ENCODE measurements at places on chromosomes 5 and 9.

DNA sequence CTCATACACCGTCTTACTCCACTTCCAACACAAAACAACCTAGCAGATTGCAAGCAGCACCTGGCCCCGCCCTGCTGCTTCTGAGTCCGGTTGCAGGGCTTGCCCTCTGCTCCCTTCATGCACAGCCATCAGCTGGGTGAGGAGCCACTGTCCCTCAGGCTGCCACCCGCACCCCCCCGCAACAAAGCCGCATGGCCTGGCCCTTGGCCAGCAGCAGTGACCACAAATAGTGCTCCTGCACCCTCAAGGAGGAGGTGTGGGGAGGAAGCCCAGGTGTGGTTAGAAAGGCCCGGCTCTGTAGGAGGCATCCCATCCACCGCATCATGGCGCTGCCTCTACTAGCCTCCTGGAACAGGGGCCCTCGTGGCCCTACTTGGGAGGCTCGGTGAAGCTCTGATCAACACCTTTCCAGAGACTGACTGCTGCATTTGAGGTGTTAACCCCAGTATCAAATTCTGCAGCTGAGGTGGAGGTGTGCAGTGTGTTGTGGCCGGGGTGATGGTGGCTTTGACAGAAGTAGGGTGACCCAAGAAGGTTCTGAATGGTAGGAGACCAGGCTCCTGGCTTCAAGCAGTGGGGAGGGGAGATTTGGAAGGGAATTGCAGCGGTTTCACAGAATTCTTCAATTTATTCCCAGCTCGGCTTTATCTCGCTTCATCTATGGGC is 52.7 kb downstream of the WNK2 start:
- DNase-seq, result no peak

- no peak for DNase-seq
Measured at GRCh38 chr5:64625678-64626077, 64.6 kb upstream of the SHISAL2B start.

DNA sequence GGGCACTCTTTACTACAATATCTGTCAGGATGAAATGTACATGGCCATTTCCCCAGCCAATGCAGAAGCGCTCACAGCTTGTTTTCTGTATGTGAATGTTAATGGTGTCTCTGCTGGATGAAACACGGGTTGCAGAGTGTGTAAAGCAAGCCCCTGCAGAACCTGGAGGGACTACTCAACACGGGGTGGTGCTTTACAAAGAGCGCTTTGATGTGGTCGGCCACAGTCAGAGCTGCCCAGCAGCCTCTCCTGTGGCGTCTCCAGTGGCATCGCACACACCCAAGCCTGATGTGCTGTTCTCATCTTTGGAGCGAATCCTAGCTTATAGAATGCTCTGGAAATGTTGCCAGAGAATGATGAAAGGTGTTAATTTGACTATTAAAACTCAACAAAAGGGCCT is 162.7 kb upstream of the NFIL3 start:
- no peak for DNase-seq

DNA sequence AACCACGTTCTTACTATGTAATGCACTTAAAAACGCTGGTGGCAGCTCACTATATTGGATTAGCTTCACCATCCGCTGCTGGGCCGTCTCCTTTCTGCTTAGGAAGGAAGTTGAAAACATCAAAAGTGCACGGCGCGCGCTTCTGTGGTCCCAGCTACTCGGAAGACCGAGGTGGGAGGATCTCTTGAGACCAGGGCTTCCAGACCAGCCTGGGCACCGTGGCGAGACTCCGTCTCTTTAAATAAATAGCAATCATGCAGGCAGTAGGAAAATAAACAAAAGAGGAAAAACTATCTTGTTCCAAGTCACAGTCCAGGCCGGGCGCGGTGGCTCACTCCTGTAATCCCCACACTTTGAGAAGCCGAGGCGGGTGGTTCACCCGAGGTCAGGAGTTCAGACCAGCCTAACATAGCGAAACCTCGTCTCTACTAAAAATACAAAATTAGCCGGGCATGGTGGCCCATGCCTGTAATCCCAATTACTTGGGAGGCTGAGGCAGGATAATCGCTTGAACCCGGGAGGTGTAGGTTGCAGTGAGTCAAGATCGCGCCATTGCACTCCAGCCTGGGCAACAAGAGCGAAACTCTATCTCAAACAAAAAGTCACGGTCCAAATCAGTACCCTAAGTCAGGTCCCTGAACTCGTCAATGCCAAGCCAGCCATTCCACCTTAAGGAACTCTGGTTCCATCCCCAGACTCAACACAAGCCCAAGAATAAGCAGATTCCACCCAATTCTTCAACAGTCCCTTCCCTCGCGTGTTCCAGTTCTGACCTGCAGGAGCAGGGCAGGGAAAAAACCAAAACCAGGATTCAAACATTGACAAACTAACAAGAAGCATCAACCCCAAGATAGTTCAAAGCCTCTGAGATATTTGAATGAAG is 1.0 kb upstream of the GOLGA1 start:
- DNase-seq, result no peak

GRCh38 chr9:17927616-17928015 is 348.8 kb downstream of the SH3GL2 start:
- DNase-seq, result no peak

DNA sequence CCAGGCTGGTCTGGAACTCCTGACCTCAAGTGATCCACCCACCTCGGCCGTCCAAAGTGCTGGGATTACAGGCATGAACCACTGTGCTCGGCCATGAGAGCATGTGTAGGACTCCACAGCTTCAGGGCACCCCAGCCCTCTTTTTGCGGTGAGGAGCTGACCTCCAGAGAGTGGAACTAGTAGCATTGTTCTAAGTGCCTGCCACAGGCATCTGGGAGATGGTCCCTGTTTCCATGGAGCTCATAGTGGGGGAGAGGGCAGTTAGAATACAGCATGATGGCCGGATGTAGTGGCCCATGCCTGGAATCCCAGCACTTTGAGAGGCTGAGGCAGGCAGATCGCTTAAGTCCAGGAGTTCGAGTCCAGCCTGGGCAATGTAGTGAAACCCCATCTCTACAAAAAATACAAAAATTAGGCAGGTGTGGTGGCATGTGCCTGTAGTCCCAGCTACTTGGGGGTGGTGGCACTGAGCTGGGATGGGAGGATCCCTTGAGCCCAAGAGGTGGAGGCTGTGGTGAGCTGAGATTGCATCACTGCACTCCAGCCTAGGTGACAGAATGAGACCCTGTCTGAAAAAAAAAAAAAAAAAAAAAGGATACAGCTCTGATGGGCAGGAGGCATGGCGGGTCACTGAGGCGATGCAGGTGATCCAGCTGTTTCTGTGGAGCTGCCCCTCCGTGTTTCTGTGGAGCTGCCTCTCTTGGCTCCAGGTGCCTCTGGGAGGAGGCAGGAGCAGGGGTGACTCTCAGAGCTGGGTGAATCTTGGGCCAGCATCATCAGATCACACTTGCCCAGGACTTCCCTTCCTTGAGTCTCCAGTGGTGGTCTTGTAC is 4.2 kb downstream of the ASS1 start:
- DNase-seq, result no peak

Data from bone marrow (tissue), 2 donors.